ENCODE measurements at places on chromosomes 2 and 18.

DNA sequence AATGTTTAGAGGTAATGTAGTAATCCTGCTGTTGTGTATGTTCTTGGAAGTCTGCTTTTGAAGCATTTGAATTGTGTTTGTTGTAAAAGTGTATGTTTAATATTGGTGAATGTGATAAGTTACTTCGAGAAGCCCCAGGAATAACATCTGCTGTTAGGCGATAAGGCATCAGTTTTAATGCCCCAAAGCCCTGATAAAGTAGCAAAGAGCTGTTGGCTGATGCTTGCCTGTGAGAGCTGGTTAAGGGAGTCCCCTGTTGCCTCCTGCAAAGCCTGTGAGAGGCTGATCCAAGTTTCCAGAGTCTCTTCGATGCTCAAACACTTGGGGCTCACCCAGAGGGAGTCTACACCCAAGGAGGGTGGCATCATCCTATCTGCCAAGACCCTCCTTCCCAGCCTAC is 110.3 kb downstream of the RNF152 start:
- DNase-seq, result no peak

- DNase-seq, result no peak
These were observed 1456.4 kb downstream of the SUCLG1 start for GRCh38 chr2:83002706-83003105.

GRCh38 chr2:223465793-223466192 is 136.4 kb downstream of the SCG2 start:
- DNase-seq, result no peak

DNA sequence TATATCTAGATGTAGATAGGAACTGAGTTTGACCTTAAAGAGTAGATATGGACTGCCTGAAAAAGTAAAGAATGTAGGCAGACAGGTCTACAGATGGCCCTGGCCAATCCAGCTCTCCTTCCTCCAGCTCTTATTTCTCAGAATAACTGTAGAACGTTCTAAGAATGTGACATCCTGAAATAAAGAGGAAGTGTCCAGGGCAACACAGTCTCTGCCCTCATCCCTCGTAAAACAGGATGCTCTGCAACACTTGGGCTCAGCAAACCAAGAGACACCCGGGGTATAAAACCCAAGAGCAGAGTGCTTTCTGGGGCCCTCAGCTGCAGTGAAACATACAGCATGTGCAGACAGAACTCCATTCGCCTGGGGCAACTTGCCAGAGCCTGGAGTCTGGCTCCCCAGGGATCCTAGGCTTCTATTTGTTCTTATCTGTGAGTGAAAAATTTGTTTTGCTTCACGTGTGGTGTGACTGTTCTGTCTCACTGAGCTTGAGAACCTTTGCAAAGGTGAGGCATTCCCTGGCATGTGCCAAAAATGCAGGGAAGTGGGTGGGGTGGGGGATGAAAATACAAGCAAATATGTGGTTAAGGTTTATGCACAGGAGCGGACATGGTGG is 401.0 kb downstream of the SETBP1 start:
- DNase-seq, result no peak

DNA sequence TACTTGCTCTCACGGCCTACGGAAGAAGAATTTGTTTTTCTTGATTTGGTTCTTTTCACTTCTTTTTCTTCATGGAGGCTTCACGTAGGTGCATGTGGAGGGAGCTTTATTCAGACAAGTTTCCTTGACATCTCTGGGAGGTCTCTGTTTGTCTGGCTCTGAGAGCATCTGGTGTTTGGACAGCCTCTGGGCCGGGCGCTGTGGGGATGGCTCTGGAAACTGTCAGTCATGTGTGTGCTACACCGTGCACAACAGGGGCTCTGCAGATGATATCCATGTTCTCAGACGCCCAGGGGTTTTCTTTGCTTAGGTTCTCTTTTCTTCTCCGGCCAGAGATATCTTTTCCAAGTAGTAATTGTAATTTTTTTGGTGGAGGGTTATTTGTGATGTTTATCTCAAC is 130.7 kb downstream of the SH3RF3 start:
- no peak for DNase-seq

- DNase-seq, result no peak
These were observed 135.9 kb upstream of the SERPINE2 start for GRCh38 chr2:224174990-224175389.

DNA sequence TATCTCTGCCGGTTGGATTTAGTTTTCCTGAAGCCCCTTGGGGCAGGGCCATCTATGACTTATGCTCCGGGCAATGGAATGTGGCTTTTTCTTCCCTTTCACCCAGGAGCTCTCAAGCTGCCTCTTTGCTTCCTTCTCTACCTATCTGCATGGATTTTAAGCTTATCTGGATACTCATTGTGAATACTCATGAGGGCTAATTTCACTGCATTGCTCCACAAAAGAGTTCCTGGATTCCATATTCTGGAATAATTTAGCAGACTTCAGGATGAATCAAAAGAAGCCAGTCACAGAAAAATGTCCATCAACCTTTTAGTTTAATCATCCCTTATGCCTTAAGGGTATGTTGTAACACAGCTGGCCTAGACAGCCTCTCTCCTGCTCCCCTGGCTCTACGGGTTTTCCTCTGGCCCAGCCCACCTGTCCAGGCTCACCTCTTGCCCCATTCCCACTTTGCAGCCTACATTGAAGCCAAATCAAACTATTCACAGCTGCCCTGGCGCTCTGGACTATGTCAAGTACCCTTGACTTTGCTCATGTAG is 122.8 kb upstream of the RMDN2 start:
- DNase-seq, result no peak

GRCh38 chr18:63892566-63892965 is 5.1 kb downstream of the SERPINB2 start:
- no peak for DNase-seq

- DNase-seq, result no peak
These were observed 136.1 kb downstream of the SMAD7 start for GRCh38 chr18:48814490-48815178.

DNA sequence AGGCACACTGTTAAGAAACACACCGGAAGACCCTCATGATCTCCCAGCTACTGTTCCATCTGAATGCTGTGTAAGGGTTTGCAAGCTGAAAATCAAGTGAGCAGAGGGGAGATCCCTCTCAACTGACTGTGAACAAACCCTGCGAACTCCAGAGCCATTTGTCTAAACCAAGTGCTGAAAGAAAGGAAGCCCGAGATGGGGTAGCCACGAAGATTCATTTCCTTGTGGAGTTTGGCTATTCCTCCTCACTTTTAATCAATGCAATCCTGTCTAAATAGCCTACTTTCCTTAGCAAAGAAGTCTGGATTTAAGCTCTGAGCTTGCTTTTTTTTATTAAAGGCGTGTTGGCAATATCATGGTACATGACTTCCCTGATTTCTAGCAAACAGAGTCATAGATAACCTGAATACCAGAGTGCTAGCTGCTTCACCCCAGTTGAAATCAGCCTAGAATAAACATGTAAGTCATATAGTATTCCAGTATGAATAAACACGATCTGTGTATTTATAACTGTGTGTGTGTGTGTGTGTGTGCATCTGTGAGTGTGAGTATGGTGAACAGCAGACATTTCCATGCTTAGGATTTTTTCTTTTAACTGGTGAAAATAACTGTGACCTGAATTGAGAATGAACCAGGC is 365.2 kb downstream of the ZNF521 start:
- no peak for DNase-seq

DNA sequence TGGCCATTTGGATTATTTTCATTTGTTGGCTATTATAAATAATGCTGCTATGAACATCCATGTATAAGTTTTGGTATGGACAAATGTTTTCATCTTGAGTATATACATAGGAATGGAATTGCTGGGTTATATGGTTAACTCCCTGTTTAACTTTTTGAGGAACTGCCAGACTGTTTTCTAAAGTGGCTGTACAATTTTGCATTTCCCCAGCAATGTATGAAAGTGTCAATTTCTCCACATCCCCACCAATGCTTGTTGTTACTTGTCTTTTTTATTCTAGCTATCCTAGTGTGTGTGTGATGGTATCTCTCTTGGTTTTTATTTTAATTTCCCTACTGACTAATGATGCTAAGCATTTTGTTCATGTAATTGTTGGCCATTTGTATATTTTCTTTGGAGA is 90.6 kb upstream of the CYP26B1 start:
- no peak for DNase-seq
